Activated CD4-positive, alpha-beta memory T cell treated with anti-CD3 and anti-CD28 coated beads for 36 hours (primary cell): ENCODE measurements at places on chromosomes 16 and 17.

- DNase-seq: no peak
Observed at GRCh38 chr16:85839681-85840240, 40.3 kb downstream of the COX4I1 start.

DNA sequence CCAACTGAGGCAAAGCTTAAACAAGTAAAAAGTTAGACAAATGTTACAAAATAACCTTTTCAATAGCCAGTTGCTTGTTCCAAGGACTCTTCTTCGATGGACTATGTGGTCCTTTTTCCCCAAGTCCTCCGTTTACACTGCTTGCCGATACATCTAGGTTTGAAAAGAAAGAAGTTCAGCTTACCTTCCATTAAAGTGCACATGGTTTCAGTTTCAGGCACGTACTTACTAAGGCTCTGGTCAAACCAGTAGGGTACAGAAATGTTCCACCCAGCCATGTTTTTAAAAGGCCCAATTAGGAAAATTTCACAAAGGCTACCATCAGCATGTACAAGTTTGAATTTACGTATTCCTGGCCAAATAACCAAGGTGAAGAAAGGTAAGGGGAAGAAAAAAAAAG, 2.1 kb downstream of the SRSF2 start:
- no peak for DNase-seq

DNA sequence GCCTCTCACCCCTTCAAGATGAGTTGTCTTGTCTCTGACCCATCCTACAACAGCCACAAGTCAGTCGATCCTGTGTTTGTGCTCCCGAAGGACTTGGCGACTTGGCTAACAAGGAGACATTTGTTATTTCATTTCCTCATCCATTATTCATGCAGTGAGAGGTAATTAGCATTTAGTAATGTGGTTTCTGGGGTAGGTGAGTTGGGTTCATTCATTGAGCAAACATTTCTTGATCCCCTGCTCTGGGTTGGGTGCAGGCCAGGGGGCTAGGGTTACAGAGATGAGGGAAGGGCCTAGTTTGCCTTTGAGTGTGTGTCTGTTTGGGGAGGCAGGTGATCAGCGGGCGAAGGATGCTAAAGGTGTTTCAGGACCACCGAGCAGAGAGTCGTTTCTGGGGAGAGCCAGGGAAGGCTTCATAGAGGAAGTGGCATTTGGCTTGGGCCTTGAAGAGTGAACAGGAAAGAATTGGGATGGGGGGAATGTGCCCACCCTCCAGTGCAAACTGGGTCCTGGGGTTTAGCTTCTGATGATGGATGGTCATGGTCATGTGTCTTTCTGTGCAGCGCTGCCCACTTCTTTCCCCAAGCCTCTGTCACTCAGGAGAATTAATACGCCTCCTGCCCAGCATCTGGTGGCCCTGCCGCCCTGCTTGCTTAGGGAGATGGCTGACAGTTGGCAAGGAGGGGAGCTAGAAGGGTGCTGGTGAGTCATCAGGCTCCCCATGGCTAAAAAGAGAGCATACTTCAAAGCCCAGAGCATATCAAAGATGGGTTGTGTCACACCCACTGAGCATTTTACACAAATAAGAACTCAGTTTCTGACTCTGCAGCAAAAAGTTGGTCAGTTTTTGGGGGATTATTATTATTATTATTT, 38.5 kb downstream of the MSI2 start:
- DNase-seq: peak; percentile 47

DNA sequence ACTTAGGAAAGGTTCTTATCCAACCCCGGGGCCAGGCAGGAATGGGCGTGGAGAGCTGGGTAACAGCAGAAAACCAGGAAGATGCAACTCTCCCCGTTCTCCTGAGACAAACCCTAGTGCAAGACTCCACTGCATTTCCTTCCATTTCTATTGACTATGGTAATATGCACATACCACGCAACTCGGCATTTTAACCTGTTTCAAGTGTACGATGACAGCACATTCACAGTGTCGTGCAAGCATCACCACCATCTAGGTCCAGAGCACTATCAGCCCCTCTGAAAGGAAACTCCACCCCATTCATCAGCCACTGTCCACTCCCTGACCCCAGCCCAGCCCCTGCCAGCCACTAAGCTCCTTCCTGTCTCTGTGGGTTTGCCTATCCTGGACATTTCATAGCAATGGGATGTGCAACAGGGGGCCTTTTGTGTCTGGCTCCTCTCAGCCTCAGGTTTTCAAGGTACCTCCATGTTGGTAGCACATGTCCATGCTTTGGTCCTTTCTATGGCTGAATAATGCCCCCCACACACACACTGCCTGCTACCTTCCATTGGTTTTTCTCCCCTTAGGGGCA, 441.9 kb downstream of the SOX9 start:
- no peak for DNase-seq

DNA sequence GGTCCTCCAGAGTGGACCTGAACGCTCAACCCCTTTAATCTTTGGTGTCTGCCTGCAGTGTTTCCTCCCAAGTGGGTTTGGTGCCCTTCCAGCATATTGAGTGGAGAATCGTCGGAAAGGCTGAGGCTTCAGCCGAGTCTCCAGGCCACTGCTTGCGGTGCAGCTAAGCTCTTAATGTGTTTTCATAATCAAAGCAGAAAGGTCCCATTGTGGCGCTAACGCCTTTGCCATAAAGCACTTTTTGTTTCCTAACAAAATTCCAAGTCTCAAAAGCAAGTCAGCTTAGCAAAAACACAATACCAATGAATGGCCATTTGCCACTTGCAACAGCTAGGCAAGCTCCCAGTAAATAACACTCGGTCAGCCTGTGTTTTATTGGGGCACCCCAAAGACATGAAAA, 57.6 kb downstream of the KSR1 start:
- DNase-seq: no peak

GRCh38 chr16:66298006-66298405, 68.5 kb upstream of the CDH5 start:
- peak; percentile 5 for DNase-seq

DNA sequence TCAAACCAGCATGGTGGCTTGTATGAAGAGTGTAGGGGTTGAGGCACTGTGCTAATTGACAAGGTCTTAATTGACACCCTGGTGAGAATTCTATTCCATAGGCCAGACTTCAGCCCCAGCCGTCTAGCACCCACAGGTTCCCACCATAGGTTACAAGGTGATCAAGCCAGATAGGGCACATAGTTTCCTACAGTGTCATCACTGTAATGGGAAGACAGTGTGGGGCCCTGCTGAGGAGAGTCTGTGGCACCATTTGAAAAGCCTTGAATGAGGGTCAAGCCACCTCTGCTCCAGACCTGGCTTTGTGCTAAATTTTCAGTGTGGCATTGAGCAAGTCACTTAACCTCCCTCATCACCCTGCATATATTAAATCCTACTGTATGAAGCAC, 36.2 kb downstream of the YPEL2 start:
- no peak for DNase-seq
